ENCODE measurements at places on chromosomes 12 and 14.

DNA sequence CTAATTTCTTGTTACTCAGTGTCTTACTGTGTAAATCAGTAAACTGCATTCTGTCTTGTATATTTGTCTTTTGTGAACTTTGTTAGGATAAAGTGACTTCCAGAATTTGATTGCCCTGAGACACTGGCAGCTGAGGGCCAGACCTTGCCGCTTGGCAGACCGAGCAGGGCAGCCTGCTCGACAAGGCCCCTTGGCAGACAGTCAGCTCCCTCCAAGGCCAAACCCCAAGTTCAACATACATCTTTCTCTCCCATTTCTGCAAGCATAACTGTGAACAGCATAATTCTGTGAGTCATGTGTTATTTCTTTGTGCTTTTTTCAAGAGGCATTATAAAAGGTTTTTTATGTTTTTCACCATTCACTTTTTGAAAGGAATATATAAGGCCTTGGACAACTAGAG, 39.2 kb upstream of the BMAL2 start:
- DNase-seq = no peak

GRCh38 chr12:59005193-59005955, 85.1 kb upstream of the LRIG3 start:
- DNase-seq = no peak

DNA sequence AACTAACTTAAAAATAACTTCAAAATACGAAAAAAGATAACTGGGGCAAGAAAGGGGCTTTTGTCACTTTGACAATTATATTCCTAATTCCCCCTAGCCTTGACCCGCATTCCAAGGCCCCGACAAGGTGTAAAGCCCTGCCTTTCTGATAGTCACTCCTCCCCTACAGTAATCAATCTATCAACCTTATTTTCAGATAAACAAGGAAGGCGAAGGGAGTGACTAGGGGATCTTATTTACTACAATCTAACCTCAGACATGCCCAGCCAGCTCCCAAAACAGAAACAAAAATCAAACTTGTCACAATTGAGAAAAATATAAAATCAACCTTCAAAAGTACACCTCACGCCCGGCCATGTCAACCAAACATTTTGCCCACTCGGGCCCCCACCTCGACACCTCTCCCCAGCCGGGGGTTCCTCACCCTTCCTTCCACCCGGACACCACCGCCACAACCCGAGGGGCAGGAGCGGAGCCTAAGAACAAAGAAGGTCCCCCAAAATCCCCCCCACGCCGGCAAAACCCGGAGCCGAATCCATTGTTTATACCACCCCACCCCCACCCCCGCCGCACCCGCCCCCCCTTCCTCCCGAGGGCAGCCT, 562 bp downstream of the ZFYVE1 start:
- DNase-seq = no peak

GRCh38 chr12:74794522-74794921, 256.9 kb downstream of the ATXN7L3B start:
- no peak for DNase-seq

- no peak for DNase-seq
These were observed 256.1 kb downstream of the NAV3 start for GRCh38 chr12:78086553-78087362.

GRCh38 chr12:25590011-25590721, 37.1 kb upstream of the LMNTD1 start:
- DNase-seq = no peak
